ENCODE measurements at places on chromosomes 6 and 20.

GRCh38 chr6:147201885-147202515 is 2.2 kb upstream of the STXBP5 start:
- DNase-seq, result no peak

DNA sequence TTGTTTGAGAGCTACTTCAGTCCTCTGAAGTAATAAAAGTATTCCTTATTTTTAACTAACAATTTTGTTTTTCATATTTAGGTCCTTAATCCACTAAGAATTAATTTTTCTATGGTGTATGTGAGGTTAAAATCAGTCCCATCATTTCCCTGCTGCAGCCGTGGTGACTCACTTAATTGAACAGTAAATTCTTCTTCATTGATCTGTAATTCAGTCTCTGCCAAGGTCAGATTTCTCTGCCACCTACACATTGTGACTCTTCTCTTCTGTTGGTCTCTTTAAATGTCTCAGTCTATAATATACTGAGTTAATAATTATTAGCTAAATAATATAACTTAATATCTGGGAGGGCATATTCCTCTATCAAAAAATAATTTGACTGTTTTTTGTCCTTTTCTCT is 262.3 kb downstream of the UTRN start:
- no peak for DNase-seq

GRCh38 chr6:37583261-37583660 is 83.6 kb upstream of the CCDC167 start:
- no peak for DNase-seq

DNA sequence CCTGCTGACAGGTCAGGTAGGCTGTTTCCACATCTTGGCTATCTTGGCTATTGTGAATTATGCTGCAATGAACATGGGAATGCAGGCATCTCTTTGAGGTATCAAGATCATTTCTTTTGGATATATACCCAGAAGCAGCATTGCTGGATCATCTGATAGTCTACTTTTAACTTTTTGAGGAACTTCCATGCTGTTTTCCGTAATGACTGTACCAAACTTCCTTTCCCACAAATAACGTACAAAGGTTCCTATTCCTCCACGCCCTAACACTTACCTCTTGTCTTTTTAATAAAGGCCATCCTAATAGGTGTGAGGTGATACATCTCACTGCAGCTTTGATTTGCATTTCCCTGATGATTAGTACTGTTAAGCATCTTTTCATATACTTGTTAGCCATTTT is 338.7 kb upstream of the RUNX2 start:
- no peak for DNase-seq

- no peak for DNase-seq
These were observed 67.4 kb upstream of the ARHGAP18 start for GRCh38 chr6:129777371-129777770.

DNA sequence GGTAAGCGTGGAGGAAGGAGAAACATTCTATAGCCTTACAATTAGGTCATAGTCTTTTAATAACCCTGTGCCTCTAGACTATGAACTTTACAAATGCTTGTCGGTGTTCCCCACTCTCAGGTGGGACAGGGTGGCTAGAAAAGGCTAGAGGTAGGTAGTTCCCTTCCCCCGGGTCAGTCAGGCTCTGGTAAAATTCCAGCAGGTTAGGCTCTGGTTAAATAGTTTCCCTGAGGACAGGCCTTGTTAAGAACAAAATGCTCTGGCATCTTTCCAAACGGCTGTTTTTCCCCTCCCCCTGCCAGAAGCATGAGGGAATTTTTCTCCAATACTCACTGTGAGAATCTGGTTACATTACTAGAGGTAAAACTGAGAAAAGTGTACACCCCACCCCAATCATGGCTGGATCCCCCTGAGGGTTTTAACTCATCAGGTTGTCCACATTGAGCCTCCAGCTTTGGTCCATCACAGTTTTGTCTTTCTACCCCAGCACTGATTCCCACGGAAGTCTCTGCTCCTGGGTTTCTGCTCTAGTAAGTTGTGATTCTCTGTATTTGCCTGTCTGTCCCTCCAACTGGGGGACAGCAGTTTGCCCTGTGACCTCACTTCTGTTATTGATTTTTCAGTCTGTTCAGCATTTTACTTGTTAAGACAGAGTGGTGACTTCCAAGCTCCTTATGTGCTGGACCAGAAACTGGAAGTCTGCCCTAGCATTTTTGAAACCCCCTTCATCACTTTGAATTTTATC is 84.7 kb upstream of the ADGRF1 start:
- DNase-seq, result no peak

GRCh38 chr6:119277052-119277451 is 72.5 kb downstream of the MAN1A1 start:
- DNase-seq, result no peak

- no peak for DNase-seq
These were observed 136.4 kb downstream of the GPR63 start for GRCh38 chr6:96700915-96701314.

DNA sequence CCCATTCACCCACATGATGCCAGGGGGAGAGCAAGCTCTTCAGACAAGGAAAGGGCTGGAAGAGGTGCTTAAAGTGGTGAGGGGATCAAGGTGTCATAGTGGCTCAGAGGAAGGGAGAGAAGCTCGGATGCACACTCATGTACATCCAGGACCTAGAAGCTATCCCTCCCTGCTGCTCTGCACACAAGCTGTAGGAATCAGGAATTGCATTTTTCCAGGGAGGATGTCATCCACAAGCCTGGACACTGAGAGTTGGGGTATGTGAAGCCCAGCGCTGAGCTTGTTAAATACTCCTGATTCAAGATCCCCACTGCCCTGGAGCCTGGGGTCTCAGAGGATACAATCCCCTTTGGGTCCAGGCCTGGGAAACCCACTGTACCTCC is 85.8 kb upstream of the CCDC167 start:
- DNase-seq, result no peak

DNA sequence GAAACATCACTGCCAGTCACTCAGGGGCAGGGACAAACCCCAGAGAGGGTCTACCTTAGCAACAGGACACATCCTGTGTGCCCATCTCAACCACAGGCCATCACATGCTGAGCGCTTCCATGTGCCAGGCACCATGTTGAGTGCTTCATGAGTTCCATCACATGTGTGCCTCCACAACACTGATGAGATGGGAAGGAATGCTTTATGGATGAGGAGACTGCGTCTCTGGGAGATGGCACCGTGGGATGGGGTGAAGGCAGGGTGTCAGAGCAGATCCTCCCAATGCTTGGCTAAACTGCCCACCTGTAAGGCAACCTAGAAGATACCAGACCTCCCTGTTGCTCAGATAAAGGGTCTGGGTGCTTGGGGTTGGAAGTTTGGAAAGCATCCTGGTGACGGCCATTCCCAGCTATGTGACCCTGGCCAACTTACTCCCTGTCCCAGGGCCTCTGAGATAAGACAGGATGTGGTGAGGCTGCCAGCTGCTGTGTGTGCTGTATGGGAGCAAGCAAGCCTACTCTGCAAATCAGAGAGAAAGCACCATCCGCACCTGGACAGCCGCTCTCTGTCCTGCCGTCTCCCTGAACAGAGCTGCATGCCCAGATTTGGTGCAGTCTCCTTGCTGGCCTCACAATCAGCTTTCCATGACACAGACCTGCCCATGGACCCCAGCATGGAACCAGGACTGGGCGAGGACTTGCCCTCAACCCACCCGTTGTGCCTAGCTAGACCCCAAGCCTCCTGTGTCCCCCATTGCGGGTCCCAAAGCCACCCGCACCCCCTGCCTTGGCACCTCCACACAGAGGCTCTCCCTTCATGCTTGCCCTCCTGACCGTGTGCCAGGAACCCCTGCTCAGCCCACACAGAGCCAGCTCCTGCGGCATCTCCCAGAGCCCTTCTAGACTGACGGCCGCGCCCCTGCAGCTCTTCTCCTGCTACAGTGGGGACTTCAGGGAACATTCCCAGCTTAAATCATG is 143.7 kb downstream of the SYNDIG1 start:
- no peak for DNase-seq

GRCh38 chr6:97947841-97948240 is 664.8 kb upstream of the MMS22L start:
- no peak for DNase-seq

GRCh38 chr20:10902576-10903282 is 228.9 kb upstream of the JAG1 start:
- no peak for DNase-seq
